Suprapubic skin (tissue), 4 donors: ENCODE measurements at places on chromosomes 12 and 14.

DNA sequence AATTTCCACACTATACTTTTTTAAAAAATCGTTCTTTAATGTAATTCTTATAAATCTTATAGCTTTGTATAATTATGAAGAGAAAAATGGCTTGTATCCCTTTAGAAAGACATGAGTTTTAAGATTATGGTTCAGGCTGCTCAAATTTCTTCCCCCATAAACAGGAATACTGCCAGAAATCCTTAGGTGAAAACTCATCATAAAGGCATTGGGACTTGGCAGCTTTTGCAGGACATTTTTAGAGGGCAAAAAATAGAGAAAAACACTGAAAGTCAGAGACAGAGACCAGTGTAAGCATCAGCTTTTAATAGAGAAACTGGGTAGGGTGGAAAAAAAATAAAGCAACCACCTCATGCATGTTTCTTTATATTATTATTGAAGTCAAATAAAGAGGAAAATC is 29.1 kb downstream of the LRRK2 start:
- no peaks in the 10 kb centered on the region for H3K4me1 ChIP-seq
- H3K36me3 ChIP-seq: peaks cover 21% of the 10 kb centered on the region
- no peaks in the 10 kb centered on the region for H3K27me3 ChIP-seq
- no peak overlapping the region for H3K4me3 ChIP-seq
- H3K27ac ChIP-seq: no peak overlapping the region

GRCh38 chr12:100266585-100266834 is 369 bp downstream of the DEPDC4 start:
- H3K27me3 ChIP-seq: no peaks in the 10 kb centered on the region
- H3K36me3 ChIP-seq: no peaks in the 10 kb centered on the region
- DNase-seq: peak; percentile 94
- peaks cover 35% of the 10 kb centered on the region for H3K4me1 ChIP-seq
- H3K27ac ChIP-seq: peak overlapping the region; percentile 97
- H3K4me3 ChIP-seq: peak overlapping the region; percentile 98

DNA sequence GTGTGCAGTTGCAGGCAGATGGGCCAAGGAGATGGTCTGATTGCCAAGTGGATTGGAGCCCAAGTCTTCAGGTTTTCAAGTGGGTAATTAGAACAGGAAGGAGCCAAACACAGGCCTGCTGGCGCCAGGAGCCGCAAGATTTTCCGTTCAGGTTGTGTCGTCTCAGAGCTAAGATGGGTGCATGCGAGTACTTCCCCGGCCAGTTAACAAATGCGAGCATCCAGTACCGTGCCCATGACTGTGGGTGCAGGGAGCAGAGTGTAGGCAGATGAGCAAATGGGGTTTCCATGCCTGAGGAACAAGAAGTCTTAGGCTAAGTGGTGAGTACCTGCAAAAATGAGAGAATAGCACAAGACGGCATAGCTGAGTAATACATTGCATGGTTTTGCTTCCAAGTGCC is 90.5 kb downstream of the CHST11 start:
- peaks cover 12% of the 10 kb centered on the region for H3K4me1 ChIP-seq
- H3K36me3 ChIP-seq: no peaks in the 10 kb centered on the region
- H3K27ac ChIP-seq: no peak overlapping the region
- no peak for DNase-seq

DNA sequence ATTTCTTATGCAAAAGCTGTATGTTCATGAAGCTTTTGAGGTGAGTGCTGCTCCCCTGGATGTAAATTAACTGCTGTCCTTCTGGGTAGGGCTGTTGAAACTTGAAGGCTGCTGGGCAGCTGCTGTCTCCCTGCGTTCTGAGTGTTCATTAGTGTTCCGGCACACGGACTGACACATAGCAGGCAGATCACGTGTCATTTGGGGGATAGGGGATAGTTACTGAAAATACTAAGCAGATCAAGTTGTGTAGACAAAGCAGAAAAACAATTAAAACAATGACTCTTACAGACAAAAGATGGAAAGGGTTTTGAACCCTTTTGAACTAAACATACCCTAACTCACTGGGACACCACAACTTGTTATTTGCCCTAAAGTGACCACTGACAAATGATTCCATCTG is 82.5 kb downstream of the PRICKLE1 start:
- H3K36me3 ChIP-seq: no peaks in the 10 kb centered on the region
- no peaks in the 10 kb centered on the region for H3K4me1 ChIP-seq
- H3K27me3 ChIP-seq: no peaks in the 10 kb centered on the region
- H3K27ac ChIP-seq: no peak overlapping the region
- H3K4me3 ChIP-seq: no peak overlapping the region
- no peak for DNase-seq
